Right renal pelvis (tissue), 4 donors: ENCODE measurements at places on chromosomes 7 and 10. TPM values are rescaled to one million over a fixed set of nuclear protein-coding genes. Genes with fewer than 3 reads are reported as not detected.
A peak's percentile ranks its signal among the peaks of the same experiment; 100 is the strongest.

DNA sequence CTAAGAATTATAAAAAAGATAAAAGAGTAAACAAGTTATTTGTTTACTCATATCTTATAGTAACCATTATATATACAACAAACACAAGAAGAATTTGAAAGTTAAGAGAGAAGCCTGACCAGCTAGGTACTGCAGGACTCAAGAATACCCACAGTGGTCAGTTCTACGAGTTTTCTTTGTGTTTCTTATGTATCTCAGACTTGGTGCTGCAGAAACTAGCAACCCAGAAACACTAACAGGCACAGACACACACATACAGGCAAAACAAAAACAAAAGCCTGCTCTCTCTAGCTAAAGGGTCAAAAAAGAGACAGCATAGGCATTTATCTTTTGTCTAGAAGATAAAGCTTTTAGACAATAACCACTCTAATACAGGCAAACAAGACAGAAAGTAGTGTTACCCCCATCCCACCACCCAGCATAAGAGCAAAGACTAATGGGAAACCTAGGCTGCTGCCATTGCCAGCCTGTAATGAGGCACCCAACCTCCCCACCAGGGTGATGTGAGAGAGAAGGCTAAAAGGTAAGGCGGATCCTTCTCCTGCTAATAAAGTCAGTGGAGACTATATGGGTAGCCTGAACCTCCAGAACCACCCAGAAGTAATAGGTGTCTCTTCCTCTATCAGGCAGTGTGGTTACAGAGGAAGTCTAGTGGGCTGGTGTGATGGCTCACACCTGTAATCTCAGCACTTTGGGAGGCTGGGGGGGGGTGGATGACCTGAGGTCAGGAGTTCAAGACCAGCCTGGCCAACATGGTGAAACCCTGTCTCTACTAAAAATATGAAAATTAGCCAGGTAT is 113.9 kb downstream of the DNAJC1 start:
- DNase-seq, result no peak

DNA sequence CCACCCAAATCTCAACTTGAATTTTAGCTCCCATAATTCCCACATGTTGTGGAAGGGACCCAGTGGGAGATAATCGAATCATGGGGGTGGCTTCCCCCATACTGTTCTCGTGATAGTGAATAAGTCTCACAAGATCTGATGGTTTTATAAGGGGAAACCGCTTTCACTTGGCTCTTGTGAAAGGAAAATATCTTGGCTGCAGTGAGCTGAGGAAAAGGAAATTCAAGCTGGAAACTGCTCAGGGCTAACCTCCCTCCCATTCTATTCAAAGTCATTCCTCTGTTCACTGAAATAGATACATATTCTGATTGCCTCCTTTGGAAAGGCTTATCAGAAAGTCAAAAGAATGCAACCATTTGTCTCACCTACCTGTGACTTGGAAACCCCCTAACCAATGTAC is 15.8 kb downstream of the CYCS start:
- no peak for DNase-seq

DNA sequence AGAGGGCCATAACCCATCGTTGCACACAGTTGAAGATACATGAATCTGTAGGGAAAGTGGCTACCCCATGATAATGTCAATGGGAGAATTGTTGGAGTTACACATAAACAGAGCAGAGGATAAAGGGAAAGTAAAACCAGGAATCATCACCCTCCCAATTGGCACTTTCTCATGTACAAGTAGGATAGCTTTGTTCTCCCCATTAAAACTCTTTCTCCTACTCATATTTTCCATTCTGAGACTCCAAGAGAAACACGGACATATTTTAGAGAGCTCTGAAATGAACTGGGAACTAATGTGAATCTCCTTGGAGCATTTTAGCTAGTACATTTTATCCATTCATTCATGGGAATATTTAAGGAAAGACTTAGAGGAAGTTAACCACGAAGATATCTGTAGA is 17.2 kb upstream of the LRRC17 start:
- DNase-seq, result no peak

DNA sequence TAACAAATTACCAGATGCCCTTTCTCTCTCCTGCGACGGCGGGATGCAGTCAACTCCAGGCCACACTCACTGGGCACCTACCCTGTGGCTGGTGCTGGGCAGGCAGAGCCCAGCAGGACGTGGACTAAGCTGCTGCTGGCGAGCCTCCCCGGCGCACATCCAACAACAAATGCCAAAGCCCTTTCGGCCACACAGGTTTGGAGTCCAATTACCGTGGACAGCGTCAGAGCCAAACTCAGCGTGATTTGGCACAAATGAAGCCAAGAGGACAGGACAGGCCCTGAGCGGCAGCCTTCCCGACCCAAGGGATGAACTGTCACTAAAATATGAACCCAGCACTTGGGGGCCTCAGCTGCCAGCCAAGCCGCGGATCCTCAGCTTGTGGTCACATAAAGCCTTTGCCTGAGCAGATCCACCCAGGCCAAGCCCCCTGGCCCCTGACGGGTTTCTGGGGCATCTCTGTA is 28.4 kb downstream of the DAGLB start:
- DNase-seq, result no peak

DNA sequence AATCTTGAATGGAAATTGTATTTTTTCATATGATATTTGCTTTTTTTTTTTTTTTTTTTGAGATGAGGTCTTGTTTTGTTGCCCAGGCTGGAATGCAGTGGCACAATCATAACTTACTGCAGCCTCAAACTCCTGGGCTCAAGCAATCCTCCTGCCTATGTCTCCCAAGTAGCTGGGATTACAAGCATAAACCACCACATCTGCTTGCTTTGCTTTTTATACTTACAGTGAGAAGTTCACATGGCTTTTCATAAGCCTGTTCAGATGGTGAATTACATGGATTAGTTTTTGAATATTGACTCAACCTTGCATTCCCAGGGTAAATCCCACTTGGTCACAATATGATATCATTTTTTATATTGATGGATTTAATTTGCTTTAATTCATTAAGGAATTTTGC is 22.0 kb downstream of the LRRD1 start:
- DNase-seq, result no peak

DNA sequence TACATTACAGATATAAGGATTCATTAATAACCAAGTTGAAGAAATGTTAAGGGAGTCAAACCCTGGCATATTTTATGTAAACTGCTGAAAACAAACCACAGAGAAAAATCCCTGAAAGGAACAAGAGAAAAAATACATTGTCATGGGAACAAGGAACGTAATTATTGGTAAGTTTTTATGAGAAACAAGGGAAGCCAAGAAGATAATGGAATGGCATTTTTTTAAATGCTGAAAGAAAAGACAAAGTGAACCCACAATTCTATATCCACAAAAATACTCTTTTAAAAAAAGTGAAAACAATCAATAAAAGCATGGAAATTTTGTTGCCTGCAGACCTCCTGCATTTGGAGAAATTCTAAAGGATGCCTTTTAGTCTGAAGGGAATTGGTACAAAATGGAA is 136.4 kb downstream of the CD36 start:
- DNase-seq, result no peak

GRCh38 chr7:81769891-81770727 is at the start of gene HGF:
TSS of gene HGF (minus strand) at chr7:81770047. CDS start at chr7:81769971, 76 bp downstream.
- DNase-seq, result peak; percentile 20

- DNase-seq, result no peak
Measured at GRCh38 chr7:12524794-12525386, 45.6 kb upstream of the SCIN start.

DNA sequence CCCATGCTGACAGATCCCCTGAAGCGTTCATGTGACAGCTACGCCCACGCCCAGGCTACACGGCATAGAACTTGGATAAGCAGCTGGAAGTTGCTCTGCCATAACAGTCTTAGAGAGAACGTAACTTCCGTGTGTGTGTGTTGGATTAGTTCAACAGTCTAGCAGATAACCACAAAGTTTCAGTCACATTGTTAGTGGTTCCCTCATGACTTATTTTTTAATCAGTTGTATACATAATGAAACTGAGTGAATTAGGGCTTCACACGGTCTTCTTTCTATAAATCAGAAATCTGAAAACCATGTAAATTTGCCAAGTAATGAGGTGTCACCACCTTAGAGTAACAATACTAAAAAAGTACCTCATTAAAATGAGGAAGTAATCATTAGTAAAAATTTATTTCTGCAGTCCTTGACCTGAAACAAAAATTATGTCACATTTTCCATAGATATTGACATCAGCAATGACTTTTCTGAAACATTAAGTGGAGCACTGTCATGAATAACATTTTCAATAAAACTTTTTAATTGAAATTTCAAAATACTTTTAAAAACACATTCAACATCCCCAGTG is 21.7 kb upstream of the MACC1 start:
- no peak for DNase-seq

GRCh38 chr10:113426181-113426877 is 126.5 kb upstream of the HABP2 start:
- DNase-seq, result no peak

- DNase-seq, result no peak
Measured at GRCh38 chr7:101626069-101626671, 2.9 kb downstream of the MYL10 start.

GRCh38 chr10:133062085-133062484 is 25.6 kb upstream of the ADGRA1 start:
- no peak for DNase-seq

DNA sequence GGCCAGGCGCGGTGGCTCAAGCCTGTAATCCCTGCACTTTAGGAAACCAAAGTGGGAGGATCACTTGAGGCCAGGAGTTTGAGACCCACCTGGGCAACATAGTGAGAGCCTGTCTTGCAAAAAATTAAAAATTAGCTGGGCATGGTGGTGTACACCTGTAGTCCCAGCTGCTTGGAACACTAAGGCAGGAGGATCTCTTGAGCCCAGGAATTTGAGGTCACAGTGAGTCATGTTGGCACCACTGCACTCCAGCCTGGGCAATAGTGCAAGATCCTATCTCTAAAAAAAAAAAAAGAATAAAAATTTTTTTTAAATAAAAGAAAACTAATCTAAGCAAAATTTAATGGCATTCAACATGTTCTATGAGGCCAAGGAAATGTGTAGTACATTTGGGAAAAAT is 44.9 kb upstream of the UBN2 start:
- DNase-seq, result no peak

GRCh38 chr7:140122965-140123364 is 53.8 kb downstream of the KDM7A start:
- DNase-seq, result no peak

DNA sequence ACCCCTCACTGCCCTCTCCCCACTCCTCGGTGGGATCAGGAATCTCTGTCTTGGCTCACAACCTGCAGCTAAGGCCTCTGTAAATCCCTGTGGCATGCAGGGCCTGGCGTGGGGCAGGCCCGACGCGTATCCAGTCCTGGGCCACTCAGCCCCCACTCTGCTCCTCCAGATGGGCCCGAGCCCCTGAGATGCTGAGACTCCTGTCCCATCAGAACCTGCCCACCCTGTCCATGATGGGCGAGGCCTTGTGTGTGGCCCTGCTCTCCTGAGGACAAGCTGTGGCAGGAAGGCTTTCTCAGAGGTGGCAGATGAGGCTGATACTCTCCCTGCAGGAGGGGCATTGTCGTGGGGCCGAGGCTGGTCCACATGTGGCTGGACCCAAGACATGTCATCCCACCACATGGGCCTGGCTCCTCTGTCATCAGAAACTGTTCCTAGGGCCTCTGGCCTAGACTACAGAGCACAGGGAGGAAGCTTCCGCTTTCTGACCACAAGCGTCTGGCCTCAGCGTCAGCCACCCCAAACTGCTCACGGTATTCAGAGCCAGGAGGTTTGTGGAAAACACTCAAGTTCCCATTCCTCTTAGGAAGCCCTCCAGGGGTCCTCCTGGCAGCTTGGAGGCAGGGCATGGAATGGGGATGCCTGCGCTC is 6.0 kb downstream of the ALOX5 start:
- no peak for DNase-seq

- DNase-seq, result no peak
Measured at GRCh38 chr10:75107756-75108683, 3.4 kb upstream of the SAMD8 start.

DNA sequence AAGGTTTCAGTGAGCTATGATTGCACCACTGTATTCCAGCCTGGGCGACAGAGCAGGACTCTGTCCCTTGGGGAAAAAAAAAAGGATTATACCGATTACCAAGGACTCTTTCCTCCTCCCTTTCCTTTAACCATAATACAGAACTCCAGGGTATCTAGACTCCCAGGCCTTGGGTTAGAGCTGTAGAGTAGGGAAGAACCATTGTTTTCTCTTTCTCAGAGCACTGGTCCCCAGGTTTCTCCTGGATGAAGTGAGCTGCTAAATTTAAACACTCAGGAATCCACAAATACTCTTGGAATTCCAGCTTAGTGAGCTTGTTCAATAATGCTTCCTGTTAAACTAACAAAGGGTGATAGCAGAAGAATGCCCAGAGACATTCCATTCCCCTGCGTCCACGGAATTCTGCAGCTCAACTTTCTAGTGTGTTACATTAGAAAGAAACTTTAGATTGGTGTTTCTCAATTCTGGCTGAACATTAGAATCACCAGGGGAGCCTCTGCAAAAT is 14.6 kb upstream of the RPEL1 start:
- DNase-seq, result no peak

GRCh38 chr7:65960351-65961074 is 21.5 kb downstream of the GUSB start:
- DNase-seq, result no peak

- DNase-seq, result no peak
Measured at GRCh38 chr7:117082647-117083046, 129.3 kb downstream of the ST7 start.

GRCh38 chr10:88292185-88292514 is 291.0 kb downstream of the RNLS start:
- no peak for DNase-seq

DNA sequence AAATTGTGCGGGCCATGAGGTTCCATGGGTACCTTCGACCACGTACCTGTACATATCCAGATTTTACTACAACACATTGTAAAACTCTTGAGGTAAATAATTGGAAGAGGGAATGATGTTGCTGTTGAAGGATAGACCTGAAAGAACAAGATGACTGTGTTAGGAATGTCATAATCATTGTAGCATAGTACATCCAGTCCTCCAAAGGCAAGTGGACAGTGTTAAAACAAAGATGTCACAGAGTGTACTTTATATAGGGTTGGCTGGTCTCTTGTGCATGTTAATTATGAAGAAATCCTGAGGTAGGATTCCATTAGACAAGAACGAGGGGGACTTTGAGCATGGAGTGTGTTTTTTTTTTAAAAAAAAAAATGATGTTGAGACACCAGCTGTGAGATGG is 30.4 kb downstream of the VWC2 start:
- DNase-seq, result no peak

Gene STRIP2
- 3.0 TPM for polyA plus RNA-seq

Gene NXPH1
- polyA plus RNA-seq, result 0.37 TPM

Gene TRIL
- 60.5 TPM for polyA plus RNA-seq

Gene CDNF
- 2.9 TPM for polyA plus RNA-seq

Gene UCMA
- not detected for polyA plus RNA-seq

Gene PHKG1
- 0.94 TPM for polyA plus RNA-seq
